ENCODE measurements at places on chromosomes 1 and 21. TPM values are rescaled to one million over a fixed set of nuclear protein-coding genes. Genes with fewer than 3 reads are reported as not detected.

ATP13A2 gene
- 18.7 TPM for total RNA-seq

GRCh38 chr21:14657241-14658008 is 111.3 kb upstream of the SAMSN1 start:
- no peak for DNase-seq

GRCh38 chr1:62213075-62213914 is 18.6 kb downstream of the L1TD1 start:
- DNase-seq = no peak

GRCh38 chr1:20035114-20035513 is 34.9 kb upstream of the PLA2G5 start:
- no peak for DNase-seq

- DNase-seq = no peak
Measured at GRCh38 chr1:177984136-177984525, 14.3 kb upstream of the SEC16B start.

- DNase-seq = no peak
Measured at GRCh38 chr1:35708441-35708921, 10.2 kb downstream of the C1orf216 start.

GRCh38 chr1:95058974-95059373 is 13.8 kb downstream of the ALG14 start:
- DNase-seq = no peak

SFT2D2 gene
- 37.8 TPM for total RNA-seq

MARK1 gene
- total RNA-seq = 7.7 TPM

- DNase-seq = no peak
Measured at GRCh38 chr1:223198628-223198965, 55.5 kb upstream of the TLR5 start.

DNA sequence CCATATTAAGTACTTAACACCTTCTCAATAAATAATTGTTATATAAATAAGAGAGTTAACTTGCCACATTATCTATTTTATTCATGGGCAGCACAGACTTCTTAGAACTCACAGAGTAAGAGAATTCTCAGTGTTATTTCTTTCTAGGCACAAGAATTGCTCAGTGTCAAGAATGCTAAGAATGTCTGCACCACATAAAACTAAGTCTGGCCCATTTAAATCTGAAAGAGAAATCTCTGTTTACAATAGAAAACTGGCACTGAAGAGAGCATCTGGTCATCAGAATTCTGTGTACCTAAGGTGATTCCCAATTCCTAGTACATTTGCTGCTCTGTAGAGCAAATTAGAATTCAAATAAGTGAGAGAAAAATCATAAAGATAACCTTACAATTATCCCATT is 3.8 kb downstream of the OR10K2 start:
- DNase-seq = no peak

SRSF10 gene
- total RNA-seq = 113 TPM

DNA sequence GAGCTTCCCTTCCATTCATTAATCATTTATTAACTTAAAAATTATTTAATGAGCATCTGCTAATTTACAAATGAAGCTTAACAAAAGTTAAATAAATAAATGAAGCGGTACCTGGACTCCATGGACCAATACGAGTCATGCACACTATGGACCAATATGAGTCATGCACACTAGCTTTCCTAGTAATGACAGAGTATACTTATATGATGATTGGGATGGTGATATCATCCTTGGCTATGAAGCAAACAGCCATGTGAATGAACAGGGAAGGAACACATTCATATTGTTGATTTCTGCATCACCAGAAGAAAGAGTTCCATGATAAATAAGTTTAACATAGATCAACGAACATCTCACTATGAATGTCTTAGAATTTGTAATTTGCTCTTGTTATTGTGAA is 109.9 kb downstream of the SPAG17 start:
- DNase-seq = no peak

LCE5A gene
- not detected for total RNA-seq
